ENCODE measurements at places on chromosomes 5 and 9. TPM values are rescaled to one million over a fixed set of nuclear protein-coding genes. Genes with fewer than 3 reads are reported as not detected.

The NDOR1 gene
- total RNA-seq, result 31.9 TPM

The SMIM33 gene
- not detected for total RNA-seq

GRCh38 chr9:122297512-122297911, 32.8 kb downstream of the MRRF start:
- DNase-seq, result no peak
- no peak overlapping the region for H3K27ac ChIP-seq
- no peaks in the 10 kb centered on the region for H3K4me1 ChIP-seq
- H3K4me3 ChIP-seq, result no peak overlapping the region
- H3K36me3 ChIP-seq, result peaks cover 20% of the 10 kb centered on the region

- H3K27ac ChIP-seq, result no peak overlapping the region
- no peak overlapping the region for H3K4me3 ChIP-seq
- no peak for DNase-seq
- H3K4me1 ChIP-seq, result peaks cover 21% of the 10 kb centered on the region
- peaks cover 31% of the 10 kb centered on the region for H3K36me3 ChIP-seq
These were observed 4.2 kb downstream of the SMC5 start for GRCh38 chr9:70262948-70263347.

DNA sequence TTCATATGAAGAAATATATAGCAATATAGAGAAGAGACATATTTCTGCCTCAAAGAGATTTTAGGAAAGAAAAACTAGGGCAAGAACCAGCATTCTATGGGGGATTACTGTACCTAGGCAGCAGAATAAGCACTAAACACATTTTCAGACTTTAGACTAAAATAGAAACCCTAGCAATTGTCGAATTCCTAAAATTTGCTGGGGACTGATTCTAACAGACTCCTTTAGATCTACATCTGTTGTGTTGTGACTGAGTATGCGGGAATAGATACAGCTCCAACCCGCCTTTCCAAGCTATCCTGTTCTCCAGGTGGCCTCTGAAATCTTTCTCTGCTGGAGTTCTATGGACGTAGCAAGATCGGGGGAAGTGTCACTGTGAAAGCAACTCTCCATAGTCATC, 482.2 kb downstream of the NTRK2 start:
- H3K4me3 ChIP-seq, result no peak overlapping the region
- DNase-seq, result no peak
- no peaks in the 10 kb centered on the region for H3K4me1 ChIP-seq
- no peaks in the 10 kb centered on the region for H3K27me3 ChIP-seq
- no peaks in the 10 kb centered on the region for H3K36me3 ChIP-seq
